Mesothelial cell of epicardium (in vitro differentiated cells): ENCODE measurements at places on chromosomes 2 and 18.

DNA sequence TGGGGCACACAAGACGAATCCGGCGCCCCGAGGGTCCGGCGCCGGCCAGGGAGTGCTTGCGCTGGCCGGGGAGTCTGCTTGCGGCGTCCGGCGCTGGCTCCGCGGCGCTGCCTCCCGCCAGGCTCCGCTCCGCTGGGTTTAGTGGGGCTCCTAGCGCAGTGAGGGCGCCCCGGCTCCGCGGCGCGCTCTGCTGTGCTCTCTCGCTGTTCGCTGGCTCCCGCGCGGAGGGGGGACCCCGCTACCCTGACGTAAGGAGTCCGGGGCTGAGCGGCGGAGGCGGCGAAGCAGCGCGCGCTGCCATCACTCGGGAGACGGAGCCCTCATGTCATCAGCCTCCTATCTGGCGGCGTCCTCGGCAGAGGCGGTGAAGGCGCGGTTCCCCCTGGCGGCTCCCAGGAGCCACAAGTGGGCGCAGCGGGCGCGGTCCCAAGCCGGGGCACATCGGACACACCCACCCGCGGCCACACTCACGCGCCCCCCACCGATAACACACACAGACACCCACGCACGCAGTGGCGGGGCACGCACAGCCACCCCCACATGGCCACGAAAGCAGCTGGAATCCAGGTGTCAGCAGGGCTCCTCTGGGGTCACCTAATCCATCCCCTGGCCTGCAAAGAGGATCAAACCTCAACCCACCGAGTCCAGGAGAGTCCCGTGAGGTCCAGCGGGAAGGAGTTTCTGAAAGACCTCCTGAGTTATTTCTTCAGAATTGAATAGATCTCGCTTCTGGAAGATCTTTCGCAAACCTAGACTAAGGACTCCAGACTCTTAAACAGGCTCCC, at the start of gene C1QL2:
TSS of gene C1QL2 (minus strand) at position 189 of the 785 bp plus-strand sequence. CDS start 482 bp downstream, outside the sequence.
- DNase-seq, result no peak

- DNase-seq, result no peak
Measured at GRCh38 chr2:45468279-45468678, 142.8 kb downstream of the SRBD1 start.

DNA sequence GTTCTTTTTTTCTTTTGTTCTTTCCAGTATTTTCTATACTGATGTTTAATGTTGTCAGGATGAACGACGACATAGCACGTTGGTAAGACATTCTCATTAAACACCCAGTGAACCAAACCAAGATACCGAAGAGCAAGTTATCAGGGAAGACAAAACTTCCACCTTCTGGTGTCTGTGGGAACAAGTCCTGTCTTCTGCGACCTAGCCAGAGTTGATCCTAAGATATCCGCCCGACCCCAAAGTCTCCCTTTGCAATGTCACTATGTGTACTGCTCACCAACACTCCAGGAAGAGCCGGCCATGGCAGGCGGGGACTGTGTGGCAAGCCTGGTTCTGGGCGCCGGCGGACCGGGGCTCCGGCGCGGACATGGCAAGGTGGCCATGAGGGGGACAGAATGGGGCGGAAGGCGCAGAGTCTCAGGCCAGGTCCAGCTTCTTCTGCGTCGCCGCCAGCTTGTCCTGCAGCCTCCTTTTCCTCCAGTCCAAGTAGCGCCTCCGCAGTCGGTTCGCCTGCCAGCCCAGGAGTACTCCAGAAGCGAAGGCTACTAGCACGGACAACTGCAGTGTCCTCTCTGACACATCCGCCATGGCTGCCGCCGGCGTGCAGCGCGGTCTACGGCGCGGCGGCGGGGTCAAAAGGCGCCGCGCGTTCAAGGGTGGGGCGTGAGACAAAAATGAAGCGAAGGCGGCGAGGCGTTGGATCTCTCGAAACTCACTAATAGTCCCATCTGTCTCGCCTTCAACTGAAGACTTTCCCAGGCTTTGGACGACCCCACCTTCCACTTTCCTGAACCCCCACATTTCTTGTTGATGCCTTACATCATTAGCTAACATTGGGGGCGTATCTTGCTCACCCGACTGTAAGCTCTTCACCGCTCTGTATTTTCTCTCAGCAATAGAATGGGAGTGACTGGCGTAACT, at the start of gene MTLN:
TSS of gene MTLN (minus strand) at position 610 of the 921 bp plus-strand sequence. CDS start at position 588, 22 bp downstream.
- DNase-seq, result no peak

DNA sequence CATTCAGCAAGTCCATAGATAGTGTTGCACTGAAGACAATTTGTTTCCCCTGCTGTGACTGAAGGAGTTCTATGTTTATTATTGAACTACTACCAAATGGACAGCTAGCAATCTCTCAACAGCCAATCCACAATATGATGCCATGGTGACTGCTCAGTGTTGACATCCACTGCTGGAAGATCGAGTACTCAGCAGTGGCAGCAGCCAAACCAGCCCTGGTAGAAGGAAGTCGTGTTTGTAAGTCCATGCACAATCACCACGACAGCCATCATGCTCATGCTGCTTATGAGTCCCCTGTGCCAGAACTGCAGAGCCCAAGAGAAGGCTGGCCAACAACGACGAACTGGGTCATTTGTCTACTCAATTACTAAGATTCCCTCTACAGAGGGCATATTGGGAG, 66.4 kb downstream of the OSR1 start:
- DNase-seq, result no peak

DNA sequence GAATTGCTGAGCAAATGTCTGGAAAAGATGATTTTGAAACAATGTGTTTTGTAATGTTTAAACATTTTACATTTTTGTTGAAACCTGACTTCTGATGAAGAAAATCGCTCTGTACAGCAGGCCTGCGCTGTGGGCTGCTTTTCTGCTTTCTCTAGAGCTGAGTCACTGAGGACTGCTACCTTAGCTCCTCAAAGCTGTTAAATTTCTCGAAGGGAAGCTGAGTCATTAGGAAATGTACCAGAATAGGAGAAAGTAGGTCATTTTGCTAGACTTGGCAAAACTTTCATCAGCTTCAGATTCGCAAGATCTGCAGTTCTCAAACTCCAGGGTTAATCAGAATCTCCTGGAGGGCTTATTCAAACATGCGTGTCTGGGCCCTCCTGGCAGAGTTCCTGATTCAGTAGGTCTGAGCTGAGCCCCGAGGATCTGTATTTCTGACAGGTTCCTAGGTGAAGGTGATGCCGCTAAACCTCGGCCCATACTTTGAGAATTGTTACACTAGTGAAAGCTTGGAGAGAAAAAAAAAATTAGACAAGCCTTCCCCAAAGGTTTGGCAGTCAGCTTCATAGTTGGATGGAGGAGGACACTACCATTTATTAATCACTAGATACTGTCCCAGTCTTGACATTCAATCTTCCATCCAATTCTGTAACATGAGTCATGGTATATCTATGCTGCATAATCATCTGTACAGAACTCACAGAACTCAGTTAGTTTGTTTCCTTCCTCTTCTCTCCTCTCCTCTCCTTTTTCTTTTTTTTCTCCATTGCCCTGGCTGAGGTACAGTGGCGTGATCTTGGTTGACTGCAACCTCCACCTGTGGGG, 297.6 kb downstream of the PARD3B start:
- DNase-seq, result no peak

GRCh38 chr2:205732314-205732713, 50.0 kb downstream of the NRP2 start:
- DNase-seq, result no peak

DNA sequence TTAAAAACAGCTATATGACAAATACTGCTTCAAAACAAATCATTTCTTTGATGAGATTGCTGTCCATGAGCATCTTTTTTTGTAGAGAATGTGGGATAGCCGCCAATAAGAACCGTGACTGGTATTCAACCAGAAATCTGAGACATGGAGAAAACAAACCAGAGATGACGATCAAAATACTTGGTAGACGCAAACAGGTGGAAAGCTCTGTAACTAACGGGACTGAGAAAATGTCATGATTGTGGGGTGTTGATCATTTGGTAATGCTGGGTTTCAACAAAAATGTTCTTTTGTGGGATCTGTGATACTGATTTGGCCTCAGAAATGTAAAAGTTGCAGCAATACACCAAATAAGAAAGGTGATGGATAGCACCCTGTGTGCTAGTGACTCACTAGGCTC, 364.8 kb downstream of the NYAP2 start:
- DNase-seq, result no peak

DNA sequence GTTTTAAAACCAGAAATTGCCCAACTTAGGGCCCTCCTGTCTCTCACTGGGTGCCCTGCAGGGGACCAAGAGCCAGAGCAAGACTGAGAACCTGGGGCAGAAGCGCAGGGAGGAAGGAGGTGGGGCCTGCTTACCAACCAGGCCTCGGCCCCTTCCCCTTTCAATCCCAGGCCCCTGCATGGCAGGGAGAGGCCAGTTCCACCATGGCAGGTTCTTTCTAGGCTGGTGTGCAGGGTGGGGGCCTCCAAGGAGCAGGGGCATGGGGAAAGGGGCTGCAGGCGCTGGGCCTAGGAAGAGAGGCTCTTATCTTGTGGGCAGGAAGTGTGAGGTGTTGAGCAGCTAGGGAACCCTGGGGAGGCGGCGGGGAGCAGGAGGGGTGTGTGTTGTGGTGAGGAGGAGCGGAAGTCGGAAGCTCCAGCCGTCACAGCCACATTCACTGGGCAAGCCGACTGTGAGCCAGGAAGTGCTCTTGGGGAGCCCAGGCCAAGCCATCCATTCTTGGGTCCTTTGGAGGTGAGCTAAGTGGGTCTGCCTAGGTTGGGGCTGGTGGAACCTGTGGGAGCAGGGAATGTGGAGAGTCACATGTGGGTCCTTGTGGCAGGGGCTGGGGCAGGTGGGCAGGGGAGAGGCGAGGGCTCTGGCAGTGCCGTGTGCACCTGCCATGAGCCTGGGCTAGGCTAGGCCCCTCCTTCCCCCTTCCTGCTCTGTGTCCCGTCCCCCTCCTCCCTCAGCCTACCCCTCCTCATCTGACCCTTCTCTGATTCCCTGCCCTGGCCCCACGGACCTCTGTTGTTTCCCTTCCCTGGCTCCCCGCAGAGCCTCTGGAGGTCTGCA, at the start of gene PSD4:
TSS of gene PSD4 (plus strand) at position 430 of the 834 bp plus-strand sequence. CDS start 8,486 bp downstream, outside the sequence.
- DNase-seq, result no peak

DNA sequence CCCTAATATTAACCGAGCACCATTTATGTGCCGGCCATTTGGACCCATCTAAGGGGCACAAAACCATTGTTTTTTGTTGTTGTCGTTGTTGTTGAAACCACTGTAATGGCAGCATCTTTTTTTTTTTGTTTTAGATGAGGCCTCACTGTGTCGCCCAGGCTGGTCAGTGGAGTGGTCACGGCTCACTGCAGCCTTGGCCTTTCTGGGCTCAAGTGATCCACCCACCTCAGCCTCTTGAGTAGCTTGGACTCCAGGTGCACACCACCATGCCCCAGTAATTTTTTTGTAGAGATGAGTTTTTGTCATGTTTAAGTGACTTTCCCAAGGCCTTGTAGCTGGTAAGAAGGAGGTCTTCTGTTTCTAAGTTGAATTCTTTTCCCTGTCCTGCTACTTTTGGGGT, 33.0 kb downstream of the ASAP2 start:
- no peak for DNase-seq

DNA sequence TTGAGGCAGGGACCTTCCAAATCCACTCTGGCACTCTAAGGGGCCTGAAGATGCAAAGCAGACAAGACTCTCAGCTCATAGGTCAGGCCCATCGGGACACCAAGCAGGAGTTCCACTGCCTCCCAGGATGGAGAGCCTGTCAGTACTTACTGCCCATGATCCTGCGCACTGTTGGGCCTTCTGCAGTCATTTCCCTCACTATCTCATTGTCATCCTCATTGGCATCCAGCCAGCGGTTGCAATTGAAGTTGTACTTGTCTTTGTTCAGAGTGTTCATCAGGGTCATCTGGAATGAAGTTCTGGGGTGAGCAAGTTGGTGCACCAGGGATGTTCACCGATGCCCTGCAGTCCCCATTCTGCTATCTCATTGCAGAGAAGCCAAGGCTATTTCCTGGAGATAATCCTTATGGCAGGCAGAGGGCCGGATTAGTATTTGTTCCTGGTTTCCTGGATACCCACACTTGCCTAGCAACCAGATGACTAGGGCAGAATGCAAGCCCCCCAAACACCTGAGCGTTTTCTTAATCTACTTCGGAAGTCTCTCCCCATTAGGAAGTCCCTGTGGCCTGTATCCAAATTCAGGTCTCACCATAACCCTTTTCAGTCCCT, 65.1 kb downstream of the LOXHD1 start:
- no peak for DNase-seq

- no peak for DNase-seq
Measured at GRCh38 chr2:217301142-217301925, 441.5 kb upstream of the TNP1 start.

DNA sequence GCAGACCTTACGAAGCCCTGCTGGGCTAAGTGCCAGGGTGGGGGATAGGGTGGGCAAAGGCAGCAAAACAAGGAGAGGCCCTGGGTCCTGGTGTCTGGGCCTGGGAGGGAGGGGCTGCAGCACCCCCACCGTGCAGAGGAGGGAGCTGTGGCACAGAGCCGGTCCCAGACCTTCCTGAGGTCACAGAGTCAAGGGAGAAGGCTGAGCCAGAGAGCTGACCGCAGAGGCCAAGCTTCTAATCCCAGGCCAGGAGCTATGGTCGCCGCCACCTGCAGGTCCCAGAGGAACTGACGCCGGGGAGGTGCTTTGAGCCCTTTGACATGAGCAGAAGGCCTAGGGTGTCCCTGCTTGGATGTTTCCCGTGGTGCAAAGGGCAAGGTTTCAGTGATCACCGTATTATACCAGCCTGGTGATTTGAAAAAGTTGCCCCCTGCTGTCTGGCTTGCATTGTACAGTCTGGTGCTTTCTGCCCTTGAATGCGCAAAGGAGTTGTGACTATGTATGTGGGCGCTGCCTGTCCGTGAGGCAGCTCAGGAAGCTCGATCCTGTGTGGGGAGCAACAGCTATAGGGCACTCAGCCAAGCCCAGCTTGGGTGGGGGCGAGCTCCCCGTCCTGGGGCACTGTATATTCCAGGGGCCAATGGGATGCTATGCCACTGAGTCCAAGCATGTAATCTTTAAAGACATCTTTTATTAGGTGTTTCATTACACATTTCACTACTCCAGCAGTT, 44.3 kb downstream of the EDAR start:
- DNase-seq, result no peak

DNA sequence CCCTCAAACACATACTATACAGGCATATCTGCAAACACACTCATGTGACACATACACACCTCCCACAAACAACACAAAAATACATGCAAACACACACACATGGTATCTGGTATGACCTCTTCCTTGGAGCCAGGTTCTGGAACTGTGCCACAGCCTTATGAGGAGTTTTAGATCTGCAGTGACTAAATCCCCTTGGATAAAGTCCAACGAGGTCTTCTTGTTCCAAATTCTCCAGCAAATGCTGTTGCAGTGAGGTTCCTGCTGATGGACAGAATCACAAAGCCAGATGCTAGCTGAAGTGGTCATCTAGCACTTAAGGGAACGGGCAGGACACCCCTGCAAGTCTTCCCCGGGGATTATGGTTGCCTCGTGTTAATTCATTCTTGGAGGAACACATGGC, 54.5 kb upstream of the DAPL1 start:
- DNase-seq, result no peak
